T-helper 17 cell (primary cell): ENCODE measurements at places on chromosomes 1 and 21. TPM values are rescaled to one million over a fixed set of nuclear protein-coding genes. Genes with fewer than 3 reads are reported as not detected.

The PLEKHA6 gene
- 0.50 TPM for total RNA-seq

DNA sequence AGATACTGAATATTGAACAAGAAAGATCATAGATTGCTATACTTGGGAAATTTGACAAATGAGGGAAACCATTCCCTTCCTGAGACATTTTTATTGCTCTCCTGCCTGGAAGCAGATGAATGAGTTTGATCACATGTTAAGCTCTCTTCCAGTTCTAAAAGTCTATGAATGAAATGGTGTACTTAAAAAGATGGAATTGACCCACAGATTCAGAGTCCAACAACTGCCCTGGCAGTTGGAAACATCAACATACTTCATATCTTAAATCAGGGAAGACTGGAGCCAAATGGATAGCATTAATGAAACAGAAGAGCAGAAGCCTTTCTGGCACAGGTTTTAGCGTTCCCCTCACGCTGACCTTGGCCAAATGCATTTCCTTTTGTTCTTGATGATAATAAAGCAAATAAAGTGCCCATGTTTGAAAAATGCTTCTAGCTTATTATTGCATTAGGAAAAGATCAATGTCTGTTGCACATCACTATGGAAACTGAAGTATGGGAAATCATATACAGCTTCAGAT is 142.6 kb downstream of the ESRRG start:
- H3K4me3 ChIP-seq, result no peak overlapping the region
- H3K27me3 ChIP-seq, result no peaks in the 10 kb centered on the region
- H3K4me1 ChIP-seq, result no peaks in the 10 kb centered on the region
- no peak for DNase-seq
- H3K36me3 ChIP-seq, result no peaks in the 10 kb centered on the region

DNA sequence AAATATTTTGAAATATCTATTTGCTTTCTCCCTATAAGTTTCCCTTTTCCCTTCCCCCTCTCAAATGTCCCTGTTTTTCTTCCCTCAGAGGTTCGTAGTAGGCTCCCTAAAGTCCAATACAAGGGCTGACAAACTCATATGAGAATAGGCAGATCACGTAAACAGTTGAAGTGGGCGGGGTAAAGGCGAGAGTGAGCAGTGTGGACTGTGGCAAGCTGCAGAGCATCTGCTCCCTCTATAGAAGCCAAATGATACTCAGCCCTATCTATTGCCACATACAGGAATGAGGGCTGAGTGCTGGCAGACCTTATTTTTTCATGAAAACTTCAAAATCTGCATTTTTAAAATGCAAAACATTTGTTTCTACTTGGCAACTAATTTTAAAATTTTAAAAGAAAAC is 26.3 kb downstream of the PRDX6 start:
- peaks cover 2% of the 10 kb centered on the region for H3K4me1 ChIP-seq
- no peak for DNase-seq
- no peak overlapping the region for H3K27ac ChIP-seq
- H3K4me3 ChIP-seq, result no peak overlapping the region
- no peaks in the 10 kb centered on the region for H3K36me3 ChIP-seq
- H3K27me3 ChIP-seq, result peaks cover 9% of the 10 kb centered on the region

DNA sequence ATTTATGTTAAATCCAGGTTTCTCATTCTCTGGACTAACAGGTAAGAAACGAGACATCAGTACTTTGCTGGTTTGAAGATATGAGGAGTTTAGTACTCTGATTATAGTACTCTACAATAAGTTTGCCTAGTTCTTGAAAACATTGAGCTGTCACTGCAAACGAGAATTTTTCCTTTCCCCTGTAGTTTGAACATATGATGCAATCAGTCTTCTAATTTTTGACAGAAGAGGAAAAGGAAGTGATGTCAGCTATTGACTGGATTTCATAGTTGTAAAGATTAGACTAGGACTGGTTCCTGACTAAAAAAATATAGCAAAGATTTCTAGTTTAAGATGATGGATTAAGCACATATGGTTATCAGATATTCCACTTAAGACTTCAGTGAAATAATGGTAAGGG is 461.9 kb downstream of the LRRIQ3 start:
- H3K4me3 ChIP-seq, result no peak overlapping the region
- no peaks in the 10 kb centered on the region for H3K4me1 ChIP-seq
- H3K27ac ChIP-seq, result no peak overlapping the region

GRCh38 chr1:19374083-19374801 is 62.1 kb downstream of the SLC66A1 start:
- no peak for DNase-seq
- H3K27ac ChIP-seq, result no peak overlapping the region
- H3K4me3 ChIP-seq, result no peak overlapping the region

- no peak overlapping the region for H3K27ac ChIP-seq
- no peaks in the 10 kb centered on the region for H3K27me3 ChIP-seq
- no peak for DNase-seq
- no peaks in the 10 kb centered on the region for H3K4me1 ChIP-seq
- no peak overlapping the region for H3K4me3 ChIP-seq
- no peaks in the 10 kb centered on the region for H3K36me3 ChIP-seq
Observed at GRCh38 chr1:76657623-76658022, 209.7 kb upstream of the ST6GALNAC5 start.
